ENCODE measurements at places on chromosomes 11 and 22. TPM values are rescaled to one million over a fixed set of nuclear protein-coding genes. Genes with fewer than 3 reads are reported as not detected.
A peak's percentile ranks its signal among the peaks of the same experiment; 100 is the strongest.

- no peak for DNase-seq
Observed at GRCh38 chr22:50606165-50606945, 5.8 kb downstream of the MAPK8IP2 start.

GRCh38 chr22:27273436-27273835, 528.1 kb downstream of the MN1 start:
- DNase-seq: no peak

DNA sequence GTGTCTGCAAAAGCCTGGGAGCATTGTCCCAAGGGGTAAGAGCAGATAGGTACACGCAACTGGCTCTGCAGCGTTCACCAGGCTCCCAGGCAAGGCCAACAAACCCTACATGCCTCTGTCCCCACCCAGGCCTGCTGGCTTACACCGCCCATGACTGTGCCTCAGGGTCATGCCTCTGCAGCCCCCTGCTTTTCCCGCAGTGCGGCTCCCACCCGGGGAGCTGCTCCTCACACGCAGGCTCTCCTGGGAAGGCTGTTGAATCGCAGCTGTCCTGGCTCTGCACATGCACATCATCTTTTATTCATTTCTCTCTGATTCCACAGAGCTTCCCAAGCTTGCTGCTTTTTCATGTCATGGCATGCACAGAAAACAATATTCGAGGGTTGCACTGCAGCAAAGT, 29.2 kb upstream of the B3GAT1 start:
- no peak for DNase-seq

GRCh38 chr11:57562596-57562995, 4.9 kb downstream of the UBE2L6 start:
- no peak for DNase-seq

GRCh38 chr11:84193706-84194105, 907.5 kb upstream of the CCDC90B start:
- peak; percentile 5 for DNase-seq

DNA sequence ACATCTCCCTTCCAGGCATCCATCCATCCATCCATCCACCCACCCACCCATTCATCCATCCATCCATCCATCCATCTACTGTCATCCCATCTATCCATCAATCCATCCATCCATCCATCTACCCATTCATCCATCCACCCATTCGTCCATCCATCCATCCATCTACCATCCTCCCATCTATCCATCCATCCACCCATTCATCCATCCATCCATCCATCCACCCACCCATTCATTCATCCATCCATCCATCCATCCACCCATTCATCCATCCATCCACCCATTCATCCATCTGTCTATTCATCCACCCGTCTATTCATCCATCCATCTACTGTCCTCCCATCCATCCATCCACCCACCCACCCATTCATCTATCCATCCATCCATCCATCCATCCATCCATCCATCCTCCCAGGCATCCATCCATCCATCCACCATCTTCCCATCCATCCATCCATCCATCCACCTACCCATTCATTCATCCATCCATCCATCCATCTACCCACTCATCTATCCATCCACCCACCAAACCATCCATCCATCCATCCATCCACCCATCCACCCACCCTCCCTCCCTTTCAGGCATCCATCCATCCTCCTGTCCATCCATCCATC, 33.7 kb downstream of the OSBPL5 start:
- DNase-seq: no peak

The FGF4 gene
- not detected for total RNA-seq

The TPP1 gene
- 45.4 TPM for total RNA-seq

Data from OCI-LY7 (cell line).